ENCODE measurements at places on chromosomes 5 and 9.

GRCh38 chr5:57102905-57103255 lies 71.0 kb upstream of the GPBP1 start:
- no peak for DNase-seq

DNA sequence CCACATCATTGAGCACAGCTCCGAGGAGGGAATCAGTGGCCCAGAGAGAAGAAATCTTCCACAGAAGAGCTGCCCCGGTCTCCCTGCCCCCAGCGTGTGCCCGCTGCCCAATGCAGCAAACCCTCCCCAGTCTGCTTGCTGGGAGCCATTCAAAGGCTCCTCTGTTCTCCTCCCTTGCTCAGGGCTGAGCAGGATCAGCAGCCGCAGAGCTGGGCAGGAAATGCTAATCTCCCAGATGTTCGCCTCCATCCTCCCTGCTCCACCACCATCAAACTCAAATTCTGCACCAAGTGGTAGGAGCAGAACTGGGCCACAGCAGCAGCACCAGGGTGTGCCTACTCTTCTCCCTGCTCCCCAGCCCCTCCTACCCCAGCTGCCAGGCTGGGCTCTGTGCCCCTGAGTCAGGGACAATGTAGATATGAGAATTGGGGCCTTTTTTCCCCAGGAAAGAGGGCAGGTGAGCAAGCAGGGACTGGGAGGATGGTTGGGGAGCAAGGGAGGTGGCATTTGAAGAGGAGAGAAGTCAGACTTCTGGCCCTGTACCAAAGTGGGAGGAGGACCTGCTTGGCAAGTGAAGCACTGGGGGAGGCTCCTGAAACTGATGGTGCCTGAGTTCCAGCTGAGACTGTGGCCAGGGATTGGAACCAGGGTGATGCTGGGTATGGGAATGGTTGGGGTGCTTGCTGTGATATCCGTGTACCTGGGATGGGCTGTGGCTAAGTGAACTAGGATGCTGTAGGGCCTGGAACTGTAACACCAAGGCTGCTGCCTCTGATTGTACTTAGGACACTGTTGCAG lies 1.9 kb upstream of the PCDH1 start:
- no peak for DNase-seq

GRCh38 chr9:106829666-106830408 lies 33.1 kb upstream of the ZNF462 start:
- DNase-seq = no peak

- no peak for DNase-seq
Measured at GRCh38 chr9:86637515-86637914, 283.3 kb upstream of the TUT7 start.

DNA sequence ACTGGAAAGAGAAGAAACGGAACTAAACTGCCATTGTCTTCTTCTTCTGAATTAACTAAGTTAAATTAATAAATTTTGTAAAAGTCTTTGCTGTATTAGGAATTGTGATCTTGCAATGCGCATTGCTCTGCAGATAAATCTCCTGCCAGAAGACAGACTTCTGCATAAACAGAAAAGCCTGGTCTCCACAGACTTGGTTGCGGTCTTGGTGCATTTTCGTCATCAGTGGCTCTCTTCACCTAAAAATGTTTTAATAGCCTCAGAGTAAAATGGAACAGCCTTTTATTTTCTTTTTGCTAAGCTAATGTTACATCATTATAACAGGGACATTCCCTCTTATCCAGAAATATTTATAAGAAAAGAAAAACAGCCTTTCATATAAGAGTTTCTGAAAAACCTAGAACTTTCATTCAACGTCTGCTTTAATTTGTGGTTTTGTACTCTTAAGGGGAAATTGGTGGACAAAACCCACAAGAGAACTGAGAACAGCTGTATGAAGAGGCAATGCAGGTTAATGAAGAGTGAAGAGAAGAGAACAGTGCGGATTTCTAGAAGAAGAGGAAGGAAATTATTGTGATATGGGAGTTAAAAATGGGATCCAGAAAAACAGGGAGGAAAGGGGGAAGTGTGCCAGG lies 10.1 kb downstream of the IFNA5 start:
- DNase-seq = no peak

GRCh38 chr5:58497921-58498320 lies 6.7 kb downstream of the GAPT start:
- DNase-seq = no peak

GRCh38 chr5:145975361-145976066 lies 39.1 kb downstream of the SH3RF2 start:
- DNase-seq = no peak

GRCh38 chr5:66415208-66415607 lies 181.0 kb upstream of the MAST4 start:
- no peak for DNase-seq

GRCh38 chr5:2705861-2706260 lies 45.6 kb downstream of the IRX2 start:
- DNase-seq = no peak

DNA sequence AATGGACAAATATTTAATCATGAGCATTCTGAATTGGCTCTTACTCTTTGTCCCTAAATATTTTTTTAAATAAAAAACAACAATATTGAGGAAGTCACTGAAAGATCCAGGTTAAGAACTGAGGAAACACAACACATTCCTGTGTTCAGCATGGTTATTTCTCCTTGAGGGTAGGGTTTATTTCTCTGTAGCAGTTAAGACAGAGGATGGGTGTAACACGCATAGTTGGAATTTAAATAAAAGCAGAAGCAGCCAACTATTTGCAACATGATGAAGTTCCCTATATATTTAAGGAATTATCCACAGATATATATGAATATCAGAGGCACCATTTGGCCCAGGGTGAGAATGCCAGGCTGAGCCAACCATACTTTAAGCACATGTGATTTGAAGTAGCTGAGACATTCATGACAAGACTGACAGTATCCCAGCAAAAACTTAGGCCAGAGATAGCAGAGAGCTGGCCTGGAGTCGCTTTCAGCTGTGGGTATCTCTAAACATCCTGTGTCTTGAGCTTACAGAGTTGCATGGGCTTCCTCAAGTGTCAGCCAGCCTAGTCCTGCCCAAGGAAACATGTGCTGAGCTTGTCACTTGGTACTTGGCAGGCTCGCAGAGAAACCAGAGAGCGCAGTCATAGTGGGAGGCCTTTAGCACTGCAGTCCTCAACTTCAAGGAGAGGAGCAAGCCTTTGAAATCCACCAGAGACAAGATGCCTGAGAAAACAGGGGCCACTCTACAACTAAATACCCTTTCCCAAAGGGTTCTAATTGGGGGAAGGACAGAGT lies 43.6 kb downstream of the SEMA5A start:
- no peak for DNase-seq

DNA sequence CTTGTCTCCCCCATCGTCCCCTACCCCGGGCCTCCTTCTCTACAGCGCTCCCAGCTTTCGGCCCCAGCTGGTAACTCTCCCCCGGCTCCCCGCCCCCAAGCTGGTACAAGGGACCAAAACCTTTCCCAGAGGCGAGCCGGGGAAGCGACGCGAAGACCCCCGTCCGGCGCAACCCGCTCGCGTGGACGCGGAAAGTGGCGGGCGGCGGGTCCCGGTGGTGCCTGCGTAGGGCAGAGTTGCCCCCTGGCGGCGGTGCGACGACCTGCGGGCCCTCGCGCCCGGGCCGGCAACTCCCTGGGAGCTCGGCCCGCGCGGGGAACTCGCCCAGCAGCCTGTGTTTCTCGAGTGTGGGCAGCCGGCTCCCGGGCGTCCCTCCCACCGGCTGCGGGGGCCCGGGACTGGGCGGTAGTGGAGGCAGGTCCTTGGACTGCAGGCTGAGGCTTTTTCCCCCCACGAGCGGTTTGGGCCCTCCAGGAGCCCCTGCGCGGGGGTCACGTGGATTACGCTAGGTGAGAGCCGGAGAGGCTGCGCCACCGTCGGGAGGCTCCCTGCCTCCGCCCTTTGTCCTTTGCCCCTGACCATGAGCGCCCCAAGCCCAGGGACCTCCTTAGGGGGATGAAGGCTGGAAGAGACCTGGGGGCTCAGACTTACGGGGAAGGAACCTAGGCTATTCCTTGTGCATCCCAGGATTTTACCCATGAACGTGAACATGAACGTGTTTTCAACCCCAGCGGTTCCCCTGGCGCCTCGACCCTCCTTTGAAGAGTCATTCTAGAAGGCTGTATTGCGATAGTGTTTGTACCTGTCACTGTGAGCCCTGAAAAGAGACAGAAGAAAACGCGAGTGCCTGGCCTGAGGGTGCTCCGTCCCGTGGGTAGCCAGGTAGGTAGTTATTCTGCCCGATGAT lies 2.9 kb upstream of the FOXD1 start:
- peak; percentile 65 for DNase-seq

DNA sequence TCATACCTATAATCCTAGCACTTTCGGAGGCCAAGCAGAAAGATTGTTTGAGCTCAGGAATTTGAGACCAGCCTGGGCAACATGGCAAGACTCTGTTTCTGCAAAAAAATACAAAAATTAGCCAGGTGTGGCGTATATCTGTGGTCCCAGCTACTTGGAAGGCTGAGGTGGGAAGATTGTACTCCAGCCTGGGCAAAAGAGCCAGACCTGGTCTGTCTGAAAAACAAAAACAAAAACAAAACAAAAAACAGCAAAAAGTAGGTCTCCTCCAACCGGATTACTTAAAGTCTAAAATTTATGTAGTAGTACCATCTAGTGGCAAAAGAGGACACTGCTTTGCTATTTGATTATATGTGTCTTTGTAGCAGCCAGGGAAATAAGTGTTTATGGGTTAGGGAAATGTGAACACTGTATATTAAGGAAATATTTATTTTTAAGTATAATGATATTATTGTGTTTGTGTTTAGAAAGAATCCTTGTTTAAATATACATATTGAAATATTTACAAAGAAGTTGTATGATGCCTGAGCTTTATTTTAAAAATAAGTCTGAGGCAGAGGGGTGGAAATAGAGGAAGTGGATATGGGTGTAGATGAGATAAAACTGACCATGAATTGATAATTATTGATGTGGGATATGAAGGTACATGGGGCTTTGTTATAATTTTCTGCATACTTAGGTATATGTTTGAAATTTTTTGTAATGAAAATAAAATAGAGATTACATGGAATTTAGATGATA lies 20.0 kb downstream of the APC start:
- DNase-seq = peak; percentile 74

DNA sequence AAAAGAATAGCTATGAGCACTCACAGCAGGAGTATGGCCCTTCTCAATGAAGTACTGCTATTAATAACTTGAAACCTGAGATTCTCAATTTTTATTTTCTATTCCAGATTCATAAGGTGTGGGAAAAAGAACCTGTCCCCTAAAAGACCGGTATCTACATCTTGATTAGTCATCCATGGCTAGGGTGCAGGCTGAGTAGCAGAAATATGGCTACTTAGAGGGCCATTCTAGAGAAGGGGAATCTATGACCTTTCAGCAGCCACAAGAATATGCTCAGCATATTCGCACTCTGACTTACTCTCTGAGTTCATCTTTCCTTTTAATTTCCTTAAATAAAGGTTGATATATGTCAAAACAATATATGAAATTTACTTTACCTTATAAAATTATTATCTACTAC lies 27.7 kb downstream of the WDR36 start:
- no peak for DNase-seq
